ENCODE measurements at places on chromosomes 6 and 20. TPM values are rescaled to one million over a fixed set of nuclear protein-coding genes. Genes with fewer than 3 reads are reported as not detected.

Gene HCRTR2
- total RNA-seq = not detected

- no peak for DNase-seq
Measured at GRCh38 chr20:58145506-58146080, 82.9 kb downstream of the ANKRD60 start.

- DNase-seq = no peak
Measured at GRCh38 chr6:15048367-15048766, 197.5 kb upstream of the JARID2 start.

- no peak for DNase-seq
Measured at GRCh38 chr6:14383393-14384174, 266.0 kb downstream of the CD83 start.

DNA sequence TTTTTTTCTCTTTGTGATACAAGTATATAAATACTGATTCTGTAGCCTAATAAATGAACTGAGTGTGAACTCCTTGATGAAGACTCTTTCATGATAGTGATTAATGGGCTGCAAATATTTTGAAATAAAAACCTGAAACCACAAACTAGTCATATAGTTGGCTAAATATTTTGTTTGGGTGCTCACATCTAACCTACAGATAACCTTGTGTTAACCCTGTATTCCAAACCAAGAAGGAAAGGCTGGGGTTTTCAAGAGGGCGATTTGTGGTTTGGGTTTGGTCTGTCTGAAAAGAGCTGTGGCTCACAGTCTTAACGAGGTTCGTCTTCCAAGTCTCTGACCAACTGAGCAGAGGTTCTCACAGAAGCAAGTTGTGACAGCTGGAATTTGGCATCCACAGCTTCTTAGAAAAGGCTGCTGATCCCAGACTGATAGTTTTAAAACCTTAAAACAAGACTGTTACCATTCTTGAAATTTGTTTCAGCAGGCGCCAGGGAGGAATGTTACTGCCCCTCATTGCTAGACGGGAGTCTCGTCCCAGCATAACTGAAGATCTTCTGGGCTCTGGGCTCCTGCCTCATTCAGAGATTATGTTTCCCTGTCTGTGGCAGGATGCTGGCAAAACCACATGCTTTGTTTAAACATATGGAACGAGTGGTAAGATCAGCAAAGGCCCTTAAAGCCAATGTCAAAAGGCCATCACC lies 736.4 kb upstream of the MARCKS start:
- DNase-seq = peak; percentile 95

- no peak for DNase-seq
Measured at GRCh38 chr20:51212816-51213215, 189.9 kb upstream of the KCNG1 start.
